Retina (tissue), 1 donor: ENCODE measurements at places on chromosomes 5 and 9.

DNA sequence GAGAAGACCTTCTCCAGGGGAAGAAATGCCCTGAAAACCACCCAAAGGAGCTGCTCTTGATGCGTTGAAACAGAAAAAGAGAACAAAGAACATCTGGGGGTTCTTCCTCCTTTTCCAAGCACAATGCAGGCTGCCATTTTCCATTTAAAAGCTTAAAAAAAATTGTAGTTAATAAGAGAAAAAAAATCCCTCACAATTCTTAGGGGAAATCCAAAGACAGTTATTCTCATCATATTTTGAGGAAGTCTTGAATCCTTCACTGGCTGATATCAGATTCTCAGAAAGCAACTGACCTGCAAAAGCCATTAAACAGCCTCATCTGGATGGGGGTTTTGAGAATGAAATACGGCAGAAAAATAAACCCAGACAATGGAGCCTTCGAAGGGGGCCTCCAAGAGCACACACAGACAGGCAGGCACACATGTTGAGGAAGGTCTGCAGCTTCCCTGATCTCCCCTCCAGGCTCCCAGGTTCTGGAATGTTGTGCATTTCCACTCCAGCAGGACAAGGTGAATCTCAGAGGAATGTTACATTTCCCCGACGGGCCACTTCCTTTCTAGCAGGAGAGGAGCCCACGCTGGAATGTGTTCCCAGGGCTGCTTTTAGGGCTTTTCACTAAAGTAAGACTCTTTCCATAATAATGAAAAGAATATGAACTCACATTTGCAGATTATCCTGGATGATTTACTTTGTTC lies 159.4 kb upstream of the S1PR3 start:
- DNase-seq: no peak

DNA sequence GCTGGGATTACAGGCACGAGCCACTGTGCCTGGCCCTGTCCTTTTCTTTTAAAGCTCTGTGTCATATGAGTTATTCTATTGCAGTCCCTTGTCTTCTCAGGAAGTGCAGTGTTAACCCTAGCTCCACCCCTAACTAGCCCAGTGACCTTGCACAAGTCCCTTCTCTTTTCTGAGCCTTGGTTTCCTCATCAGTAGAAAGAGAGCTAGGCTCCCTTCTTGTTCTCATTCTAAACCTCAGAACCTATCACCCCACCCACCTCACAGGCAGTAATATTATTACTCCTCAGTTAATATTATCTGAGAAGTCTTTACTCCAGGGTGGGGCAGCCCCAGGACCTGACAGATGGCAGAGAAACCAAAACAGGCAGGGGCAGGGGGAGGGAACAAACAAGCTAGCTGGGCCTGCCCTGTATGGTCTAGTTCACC lies 7.2 kb downstream of the CYFIP2 start:
- no peak for DNase-seq

GRCh38 chr5:116859666-116860320 lies 285.2 kb upstream of the SEMA6A start:
- no peak for DNase-seq

DNA sequence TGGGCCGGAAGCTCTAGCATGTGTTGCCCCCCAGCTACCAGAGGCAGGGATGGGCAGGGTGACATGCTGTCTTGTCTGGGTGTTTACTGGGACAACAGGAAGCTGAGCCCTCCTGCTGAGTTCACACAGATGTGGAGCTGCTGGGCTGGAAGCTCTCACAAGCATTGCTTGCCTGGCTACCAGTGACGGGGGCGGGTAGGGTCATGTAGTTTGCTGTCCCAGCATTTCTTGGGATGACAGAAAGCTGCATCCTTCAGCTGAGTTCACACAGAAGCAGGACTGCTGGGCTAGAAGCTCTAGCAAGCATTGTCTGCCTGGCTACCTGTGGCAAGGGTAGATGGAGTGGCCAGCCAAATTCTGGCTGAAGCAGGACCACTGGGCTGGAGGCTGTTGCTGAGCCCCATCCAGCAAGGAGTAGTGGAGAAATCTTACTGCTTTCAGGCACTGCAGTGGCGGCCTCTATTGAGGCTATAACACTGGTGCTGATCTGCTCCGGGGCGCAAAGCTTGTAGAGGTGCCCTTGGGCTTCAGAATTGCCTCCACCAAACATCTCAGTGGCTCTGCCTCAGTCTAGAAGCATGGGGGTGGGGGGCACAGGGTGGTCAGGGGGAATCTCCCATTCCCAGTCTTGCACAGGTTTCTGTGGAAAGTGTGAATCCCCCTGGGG lies 25.1 kb downstream of the POLK start:
- no peak for DNase-seq

DNA sequence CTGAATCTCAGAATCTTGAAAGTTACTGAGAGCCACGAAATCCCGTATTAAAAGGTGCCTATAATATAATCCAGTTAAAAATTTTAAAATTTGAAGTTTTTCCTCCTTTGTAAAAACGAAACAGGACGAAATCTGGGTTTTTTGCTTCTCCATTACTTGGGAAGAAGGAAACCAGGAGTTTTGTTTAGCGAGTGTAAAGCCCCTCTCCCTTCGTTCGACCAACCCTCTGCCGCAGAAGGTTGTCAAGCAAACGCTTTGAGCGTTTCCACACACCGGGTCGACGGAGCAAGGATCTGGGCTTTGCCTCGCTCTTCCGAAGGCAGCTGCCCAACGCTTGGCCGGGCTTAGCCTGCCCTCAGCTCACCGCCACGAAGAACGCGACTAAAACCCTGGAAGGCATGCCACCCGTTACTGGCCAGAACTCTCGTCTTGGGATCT lies 1.6 kb upstream of the FOXE1 start:
- DNase-seq: peak; percentile 54

GRCh38 chr9:110619831-110620230 lies 40.3 kb upstream of the SVEP1 start:
- DNase-seq: no peak

- DNase-seq: no peak
These were observed 87.3 kb upstream of the CCNG1 start for GRCh38 chr5:163350083-163350482.

DNA sequence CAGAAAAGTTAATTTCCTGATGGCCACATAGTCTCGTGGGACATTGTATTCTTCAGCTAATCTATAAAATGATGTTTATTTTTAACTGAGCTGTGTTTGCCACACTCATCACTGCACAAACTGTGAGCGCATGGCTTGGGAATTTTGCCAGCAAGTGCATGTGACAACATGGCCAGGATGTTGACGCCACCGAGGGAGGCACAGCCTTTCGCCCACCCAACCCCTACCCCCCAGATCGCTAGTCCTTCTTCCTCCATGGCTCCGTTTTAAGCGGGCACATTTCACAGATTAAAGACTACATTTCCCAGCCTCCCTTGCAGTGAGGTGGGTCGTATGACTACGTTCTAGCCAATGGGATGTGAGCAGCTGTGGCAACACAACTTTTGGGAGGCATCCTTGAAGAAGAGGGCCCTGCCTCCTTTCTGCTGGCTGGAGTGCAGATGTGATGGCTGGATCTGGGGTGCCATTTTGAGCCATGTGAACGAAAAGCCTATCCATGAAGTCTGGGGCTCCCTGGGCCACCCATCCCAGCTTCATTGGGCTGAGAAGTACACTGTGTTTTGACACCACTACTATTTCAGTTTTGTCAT lies 7.9 kb downstream of the NRARP start:
- peak; percentile 46 for DNase-seq
